ENCODE measurements at places on chromosomes 2 and 18. TPM values are rescaled to one million over a fixed set of nuclear protein-coding genes. Genes with fewer than 3 reads are reported as not detected.

GRCh38 chr2:223414646-223415045 lies 187.5 kb downstream of the SCG2 start:
- no peak for DNase-seq

DNA sequence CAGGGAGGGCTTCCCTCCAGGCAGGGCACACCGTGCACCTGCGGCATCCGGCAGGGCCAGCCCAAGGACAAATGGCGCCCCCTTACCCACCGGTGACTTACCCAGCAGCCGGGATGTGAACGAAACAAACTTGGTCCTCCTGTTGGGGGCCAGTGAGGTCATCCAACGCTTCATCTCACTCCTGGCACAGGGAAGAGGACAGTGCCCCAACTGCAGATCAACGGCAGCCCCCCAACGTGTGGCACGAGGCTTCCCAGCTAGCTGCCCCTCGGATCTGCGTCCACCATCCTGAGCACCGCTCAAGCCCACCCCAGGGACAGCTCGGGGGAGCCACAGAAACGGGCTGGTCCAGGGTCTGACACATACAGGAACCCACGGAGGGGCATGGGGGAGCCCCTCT lies 12.0 kb downstream of the SNORC start:
- no peak for DNase-seq

GRCh38 chr2:202679980-202680379 lies 45.2 kb downstream of the FAM117B start:
- DNase-seq = no peak

GRCh38 chr2:241109210-241110088 lies 7.4 kb upstream of the MTERF4 start:
- DNase-seq = no peak

DNA sequence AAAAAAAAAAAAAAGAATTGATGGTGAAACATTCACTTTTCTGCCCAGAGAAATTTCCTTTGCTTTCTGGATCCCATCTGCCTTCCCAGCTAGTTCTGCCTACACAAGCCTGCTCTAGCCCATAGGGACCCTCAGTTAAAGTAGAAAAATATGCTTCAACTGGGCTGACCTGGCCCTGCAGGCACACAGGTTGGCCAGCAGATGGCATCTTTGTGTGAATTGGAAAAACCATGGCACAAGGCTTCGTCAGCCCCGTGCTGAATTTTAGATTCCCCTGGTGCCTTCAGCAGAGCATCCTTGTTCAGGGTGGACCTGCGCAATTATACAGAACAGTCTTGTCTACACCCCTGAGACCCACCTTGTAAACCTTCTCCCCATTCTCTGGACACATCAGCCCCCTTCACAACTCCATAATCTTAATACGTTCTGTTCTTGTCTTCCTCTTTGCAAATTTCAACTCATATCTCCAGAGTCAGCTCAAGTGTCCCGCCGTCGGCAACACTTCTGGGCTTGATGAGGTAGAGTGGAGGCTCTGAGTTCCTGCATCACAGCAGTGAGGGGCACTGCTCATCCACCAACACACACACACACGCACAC lies 114.5 kb downstream of the INSIG2 start:
- DNase-seq = peak; percentile 38

GRCh38 chr2:3266925-3267867 lies 110.4 kb downstream of the EIPR1 start:
- DNase-seq = no peak

GIGYF2 gene
- total RNA-seq = 74.6 TPM

VWA3B gene
- total RNA-seq = not detected

DHRS9 gene
- total RNA-seq = 1.6 TPM

- no peak for DNase-seq
Observed at GRCh38 chr2:177667626-177668025, 275.1 kb downstream of the AGPS start.
